Ovary (tissue), 10 donors: ENCODE measurements at places on chromosomes 12 and 14. TPM values are rescaled to one million over a fixed set of nuclear protein-coding genes. Genes with fewer than 3 reads are reported as not detected.

DNA sequence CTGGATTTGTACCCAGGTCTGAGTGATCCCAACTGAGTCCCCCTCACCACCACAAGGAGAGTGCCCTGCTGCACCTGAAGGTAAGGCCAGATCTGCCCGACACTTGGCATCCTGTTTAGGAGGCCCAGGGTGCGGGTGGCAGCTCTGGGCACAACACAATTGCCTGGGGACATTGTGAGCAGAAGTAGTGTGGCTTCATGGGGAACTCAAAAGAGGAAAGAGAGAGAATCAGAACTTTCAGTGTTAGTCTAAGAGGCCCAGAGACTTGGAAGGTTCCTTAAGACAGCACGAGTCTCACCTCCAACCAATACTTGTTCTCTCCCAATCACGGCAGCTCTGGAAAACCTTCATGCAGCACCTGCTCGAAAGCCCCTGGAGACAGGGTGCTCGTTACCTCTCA lies 6.6 kb upstream of the SLC8B1 start:
- H3K27ac ChIP-seq, result no peak overlapping the region
- no peaks in the 10 kb centered on the region for H3K36me3 ChIP-seq
- H3K4me1 ChIP-seq, result no peaks in the 10 kb centered on the region
- H3K27me3 ChIP-seq, result no peaks in the 10 kb centered on the region
- H3K4me3 ChIP-seq, result no peak overlapping the region

DNA sequence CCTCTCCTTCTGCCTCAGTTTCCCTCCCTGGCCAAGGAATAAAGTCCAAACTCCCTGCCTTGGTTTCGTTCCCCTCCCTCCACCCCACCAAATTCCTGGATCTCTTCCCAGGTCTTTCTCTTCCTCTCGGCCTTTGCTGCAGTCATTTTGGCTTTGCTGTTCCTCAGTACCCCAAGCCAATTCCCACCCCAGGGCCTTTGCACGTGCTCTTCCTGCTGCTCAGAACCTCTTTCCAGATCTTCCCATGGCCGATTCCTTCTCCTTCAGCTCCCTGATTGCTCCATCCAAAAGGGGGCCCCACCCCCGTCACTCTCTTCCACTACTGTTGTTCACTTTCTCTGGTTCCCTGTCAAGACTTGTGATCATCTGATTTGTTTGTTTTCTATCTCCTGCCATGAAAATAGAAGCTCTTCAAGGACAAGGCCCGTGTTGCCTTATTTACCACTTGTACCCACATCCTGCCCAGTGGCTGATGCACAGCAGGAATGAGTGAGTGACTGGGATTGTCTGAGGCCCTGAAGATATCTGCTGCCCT lies 3.1 kb downstream of the HNF1A start:
- no peak for DNase-seq
- no peaks in the 10 kb centered on the region for H3K27me3 ChIP-seq
- no peaks in the 10 kb centered on the region for H3K36me3 ChIP-seq
- H3K4me1 ChIP-seq, result no peaks in the 10 kb centered on the region
- H3K4me3 ChIP-seq, result no peak overlapping the region

DNA sequence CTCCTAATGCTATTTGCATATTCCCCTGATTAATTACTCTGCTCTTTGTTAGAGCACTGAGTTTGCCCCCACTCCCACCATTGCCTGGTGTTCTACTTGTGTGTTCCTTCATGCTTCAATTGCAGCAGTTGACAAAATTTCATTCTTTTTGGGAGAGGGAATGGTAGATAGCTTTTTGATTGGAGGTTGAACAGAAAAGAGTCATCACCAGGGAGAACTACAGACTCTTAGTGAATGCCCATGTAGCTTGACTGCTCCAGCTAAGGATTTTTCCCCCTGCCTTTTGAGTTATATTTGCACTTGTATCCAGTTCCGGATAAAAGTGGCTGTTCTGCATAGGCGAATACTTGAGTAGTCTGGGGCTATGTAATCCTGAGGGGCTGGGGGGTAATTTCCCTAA lies 183.9 kb downstream of the ETNK1 start:
- DNase-seq, result no peak
- H3K27me3 ChIP-seq, result no peaks in the 10 kb centered on the region
- H3K4me3 ChIP-seq, result no peak overlapping the region
- no peaks in the 10 kb centered on the region for H3K36me3 ChIP-seq

GRCh38 chr14:52596861-52597260 lies 44.2 kb downstream of the GPR137C start:
- DNase-seq, result no peak
- no peaks in the 10 kb centered on the region for H3K27me3 ChIP-seq
- no peaks in the 10 kb centered on the region for H3K36me3 ChIP-seq
- no peak overlapping the region for H3K4me3 ChIP-seq
- no peak overlapping the region for H3K27ac ChIP-seq
- H3K4me1 ChIP-seq, result no peaks in the 10 kb centered on the region

- DNase-seq, result no peak
- H3K4me1 ChIP-seq, result no peaks in the 10 kb centered on the region
- H3K27me3 ChIP-seq, result no peaks in the 10 kb centered on the region
- H3K36me3 ChIP-seq, result no peaks in the 10 kb centered on the region
- H3K4me3 ChIP-seq, result no peak overlapping the region
These were observed 41.5 kb upstream of the GNG2 start for GRCh38 chr14:51818748-51819380.

DNA sequence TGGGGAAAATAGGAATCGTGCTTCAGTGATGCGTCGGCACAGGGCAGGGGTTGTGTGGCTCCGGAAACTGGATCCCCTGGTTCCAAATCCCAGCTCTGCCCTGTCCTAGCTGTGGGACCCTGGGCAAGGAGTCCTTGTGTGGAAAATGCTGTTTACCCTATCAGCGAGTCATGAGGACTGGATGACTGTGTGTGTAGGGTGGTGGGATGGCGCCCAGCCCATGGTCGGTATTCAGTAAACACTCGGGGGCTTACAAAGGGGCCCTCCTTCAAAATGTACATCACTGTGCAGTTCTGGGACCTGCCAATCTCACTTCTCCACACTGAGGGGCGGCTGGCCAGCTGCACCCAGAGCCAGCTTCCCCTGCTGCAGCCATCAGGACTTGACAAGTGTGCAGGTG lies 24.4 kb downstream of the BRI3BP start:
- DNase-seq, result no peak
- H3K4me1 ChIP-seq, result no peaks in the 10 kb centered on the region
- no peak overlapping the region for H3K27ac ChIP-seq

GRCh38 chr12:82651489-82651888 lies 35.2 kb upstream of the TMTC2 start:
- H3K27ac ChIP-seq, result no peak overlapping the region
- no peaks in the 10 kb centered on the region for H3K4me1 ChIP-seq
- DNase-seq, result no peak
- no peak overlapping the region for H3K4me3 ChIP-seq

DNA sequence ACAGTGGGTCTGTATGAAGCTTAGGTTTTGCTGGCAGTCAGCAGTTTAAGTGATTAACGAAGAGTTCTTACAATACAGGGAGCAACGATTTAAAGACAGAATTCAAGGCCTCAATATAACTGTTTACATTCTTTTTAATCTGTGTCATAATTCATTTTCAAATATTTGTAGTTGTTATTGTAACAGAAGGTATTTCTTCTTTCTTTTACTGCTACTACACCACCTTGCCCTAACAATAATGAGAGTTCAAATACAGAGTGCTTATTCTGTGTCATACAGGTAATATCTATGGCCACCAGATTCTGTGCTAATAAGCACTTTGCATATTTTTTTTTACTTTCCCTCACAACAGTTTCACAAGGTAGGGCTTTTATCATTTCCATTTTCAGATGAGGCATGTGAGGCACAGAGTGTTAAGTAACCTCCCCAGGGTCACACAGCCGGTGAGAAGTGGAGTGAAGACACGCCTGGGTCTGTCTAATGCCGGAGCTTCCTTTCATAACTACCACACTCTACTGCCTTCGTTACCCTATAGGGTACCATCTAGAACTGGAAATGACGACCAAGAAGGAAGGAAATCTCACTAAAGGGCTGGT lies 81.9 kb downstream of the PELI2 start:
- H3K27ac ChIP-seq, result peak overlapping the region; percentile 79
- H3K4me3 ChIP-seq, result no peak overlapping the region

- no peaks in the 10 kb centered on the region for H3K36me3 ChIP-seq
- no peak overlapping the region for H3K4me3 ChIP-seq
- no peak overlapping the region for H3K27ac ChIP-seq
These were observed 4.1 kb downstream of the MAP1LC3B2 start for GRCh38 chr12:116563262-116563661.

DNA sequence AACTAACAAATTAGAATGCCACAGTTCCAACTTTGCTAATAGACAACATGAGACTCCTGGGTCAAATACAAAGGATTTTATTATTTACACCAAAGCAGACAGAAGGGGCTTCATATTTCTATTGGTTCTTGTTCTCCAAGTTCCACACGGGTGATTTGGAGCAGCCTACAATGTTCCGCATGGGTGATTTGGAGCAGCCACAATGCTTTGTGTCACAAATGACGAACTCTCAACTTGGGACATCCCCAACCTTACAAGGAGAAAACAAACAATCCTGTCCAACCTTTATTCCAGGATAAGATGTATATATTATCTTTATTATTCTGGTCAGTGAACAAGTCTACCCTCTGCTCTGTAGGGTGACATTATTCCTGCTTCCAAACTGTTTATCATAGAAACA lies 694.3 kb upstream of the MGAT4C start:
- no peaks in the 10 kb centered on the region for H3K36me3 ChIP-seq
- H3K4me1 ChIP-seq, result no peaks in the 10 kb centered on the region
- H3K4me3 ChIP-seq, result no peak overlapping the region
- no peaks in the 10 kb centered on the region for H3K27me3 ChIP-seq
- no peak for DNase-seq

DNA sequence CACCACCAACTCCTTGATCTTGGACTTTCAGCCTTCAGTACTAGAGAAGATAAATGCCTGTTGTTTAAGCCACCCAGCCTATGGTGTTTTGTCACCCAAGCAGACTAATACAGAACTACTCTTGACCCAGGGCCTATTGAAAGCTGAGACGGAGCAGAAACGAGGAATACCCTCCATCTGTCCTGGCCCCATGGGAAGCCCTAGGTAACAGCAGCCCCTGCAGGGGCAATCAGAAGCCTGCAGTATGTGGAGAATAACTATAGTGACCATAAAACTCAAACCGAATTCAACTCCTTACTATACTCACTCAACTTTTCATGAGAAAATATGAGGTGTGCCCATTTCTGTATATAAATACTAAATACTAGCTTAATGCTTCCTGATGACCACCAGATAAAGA lies 307.4 kb downstream of the NUAK1 start:
- no peak overlapping the region for H3K27ac ChIP-seq
- no peaks in the 10 kb centered on the region for H3K27me3 ChIP-seq
- H3K36me3 ChIP-seq, result no peaks in the 10 kb centered on the region
- no peaks in the 10 kb centered on the region for H3K4me1 ChIP-seq
- H3K4me3 ChIP-seq, result no peak overlapping the region

DNA sequence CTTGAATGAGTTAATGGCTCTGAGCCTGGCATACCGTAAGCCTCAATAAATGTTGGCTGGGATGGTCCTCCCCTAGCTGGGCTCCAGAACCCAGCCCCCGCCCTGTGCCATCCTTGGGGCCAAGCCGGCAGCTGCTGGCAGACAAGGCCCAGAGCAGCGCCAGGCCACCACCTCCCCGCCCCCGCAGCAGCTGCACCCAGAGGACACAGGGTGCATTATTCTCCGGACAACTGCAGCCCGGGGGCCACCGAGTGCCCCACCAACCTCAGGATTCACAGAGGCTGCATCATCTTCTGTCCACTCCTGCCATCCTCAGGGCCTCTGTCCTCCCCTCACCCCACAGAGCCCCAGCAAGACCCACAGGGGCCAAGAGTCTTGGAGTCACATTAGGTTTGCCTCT lies 92.7 kb downstream of the NCOR2 start:
- H3K4me3 ChIP-seq, result no peak overlapping the region
- H3K27me3 ChIP-seq, result no peaks in the 10 kb centered on the region
- DNase-seq, result no peak
- no peak overlapping the region for H3K27ac ChIP-seq
- no peaks in the 10 kb centered on the region for H3K4me1 ChIP-seq
- H3K36me3 ChIP-seq, result no peaks in the 10 kb centered on the region

Gene DIO3
- 13.3 TPM for total RNA-seq

Gene CSAD
- total RNA-seq, result 28.0 TPM

Gene EML1
- 4.4 TPM for total RNA-seq

Gene CMTM5
- not detected for total RNA-seq

Gene PDE3A
- 7.2 TPM for total RNA-seq

Gene L3HYPDH
- 45.1 TPM for total RNA-seq

Gene OR6C2
- not detected for total RNA-seq

Gene CACNA1C
- 6.8 TPM for total RNA-seq

Gene PRIM1
- 6.4 TPM for total RNA-seq

Gene ALX1
- total RNA-seq, result not detected

Gene SLCO1B1
- not detected for total RNA-seq

Gene PSME1
- 93.6 TPM for total RNA-seq

Gene APOF
- not detected for total RNA-seq
